ENCODE measurements at places on chromosomes 4 and X. TPM values are rescaled to one million over a fixed set of nuclear protein-coding genes. Genes with fewer than 3 reads are reported as not detected.

FREM3 gene
- 0.07 TPM for total RNA-seq

TLR7 gene
- total RNA-seq = not detected

DNA sequence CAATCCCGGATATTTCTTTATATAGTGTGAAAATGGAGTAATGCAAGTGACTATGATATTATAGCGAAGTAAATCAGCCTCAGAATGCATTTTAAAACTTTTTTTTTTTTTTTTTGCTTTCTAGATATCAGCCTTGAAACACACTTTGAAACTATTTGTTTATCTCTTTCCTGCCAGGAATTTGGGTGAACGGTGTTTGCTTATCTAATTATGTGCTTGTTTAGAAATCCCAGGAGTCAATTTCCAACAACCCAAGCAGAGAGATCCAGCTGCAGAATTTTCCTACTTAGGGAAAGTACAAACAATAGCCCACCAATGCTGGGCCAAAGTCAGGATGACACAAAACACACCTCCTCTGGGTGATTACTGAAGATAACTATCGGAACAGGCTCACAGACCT is 958.8 kb downstream of the PCDH18 start:
- no peak for DNase-seq

GRCh38 chr4:40980318-40980883 is 230.6 kb downstream of the NSUN7 start:
- peak; percentile 46 for DNase-seq

- DNase-seq = no peak
These were observed 9.9 kb upstream of the GK start for GRCh38 chrX:30643313-30643821.

- no peak for DNase-seq
These were observed 660.5 kb upstream of the SPANXN1 start for GRCh38 chrX:144586756-144587155.

DNA sequence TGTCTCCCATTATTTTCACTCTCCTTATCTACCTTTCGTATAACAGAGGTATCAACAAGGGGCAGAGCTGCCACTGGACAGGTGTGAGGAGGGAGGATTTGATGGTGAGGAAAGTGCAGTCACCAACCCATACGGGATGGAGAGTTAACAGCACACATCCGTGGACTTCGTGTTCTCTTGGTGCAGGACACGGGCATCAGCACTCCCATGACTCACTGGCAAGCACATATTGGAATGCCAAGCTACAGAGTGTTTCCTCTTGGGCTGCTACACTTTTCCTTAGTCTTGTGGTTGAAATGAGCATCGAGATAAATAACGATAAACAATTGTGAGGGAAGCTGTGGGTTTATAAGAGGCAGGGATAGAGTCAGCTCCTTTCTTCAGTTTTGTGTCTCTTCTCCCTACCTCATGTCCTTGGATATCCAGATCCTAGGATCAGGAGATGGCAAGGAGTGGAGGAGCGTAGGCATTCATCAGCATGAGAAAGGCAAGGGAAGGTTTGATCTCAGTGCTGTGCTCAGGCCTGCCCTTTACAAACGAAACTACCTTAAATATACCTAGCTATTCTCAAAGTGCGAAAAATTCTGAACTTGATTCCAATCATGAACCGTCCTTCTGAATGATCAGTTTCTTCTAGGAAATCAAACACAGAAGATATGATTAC is 96.3 kb downstream of the ZNF827 start:
- DNase-seq = peak; percentile 45

DNA sequence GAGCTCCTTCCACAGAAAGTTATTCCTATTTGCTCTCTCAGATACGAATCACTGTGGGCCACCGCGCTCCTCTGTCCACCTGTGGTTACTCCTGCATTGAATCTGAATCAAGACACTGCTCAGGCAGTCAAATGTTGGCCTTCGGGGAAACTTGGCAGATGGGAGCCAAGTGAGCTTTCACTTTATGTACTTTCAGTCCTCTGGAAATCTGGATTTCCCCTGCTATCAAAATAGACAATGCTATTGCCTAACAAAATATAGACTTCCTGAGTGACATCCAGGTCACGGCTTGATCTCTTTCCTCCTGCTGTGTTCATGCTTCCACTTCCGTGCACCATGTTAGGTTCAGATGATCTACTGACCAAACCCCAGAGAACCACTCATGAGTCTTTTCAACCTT is 43.8 kb downstream of the FHL1 start:
- no peak for DNase-seq

- no peak for DNase-seq
These were observed 131.3 kb upstream of the AP1S2 start for GRCh38 chrX:15985937-15986336.
